ENCODE measurements at places on chromosomes 7 and 10. TPM values are rescaled to one million over a fixed set of nuclear protein-coding genes. Genes with fewer than 3 reads are reported as not detected.
A peak's percentile ranks its signal among the peaks of the same experiment; 100 is the strongest.

DNA sequence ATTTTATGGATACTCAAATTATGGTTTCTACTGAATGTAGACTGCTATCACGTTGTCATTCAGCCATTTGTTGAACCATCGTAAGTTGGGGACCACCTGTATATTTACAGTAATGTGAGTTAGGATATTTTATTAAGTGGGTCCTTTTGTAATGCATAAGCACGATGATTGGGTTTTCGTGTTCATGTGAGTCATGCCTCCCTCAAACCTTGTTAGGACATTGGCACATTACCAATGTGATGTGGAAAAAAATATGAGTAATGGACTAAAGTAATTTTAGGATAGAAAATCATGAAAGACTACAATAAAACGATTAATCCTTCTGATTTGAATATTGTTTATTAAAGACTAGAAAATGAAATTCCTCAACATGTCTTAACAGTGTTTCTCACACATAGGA, 8.7 kb downstream of the SMC3 start:
- no peak for DNase-seq

GRCh38 chr10:113018034-113018433, 68.0 kb downstream of the TCF7L2 start:
- no peak for DNase-seq

DNA sequence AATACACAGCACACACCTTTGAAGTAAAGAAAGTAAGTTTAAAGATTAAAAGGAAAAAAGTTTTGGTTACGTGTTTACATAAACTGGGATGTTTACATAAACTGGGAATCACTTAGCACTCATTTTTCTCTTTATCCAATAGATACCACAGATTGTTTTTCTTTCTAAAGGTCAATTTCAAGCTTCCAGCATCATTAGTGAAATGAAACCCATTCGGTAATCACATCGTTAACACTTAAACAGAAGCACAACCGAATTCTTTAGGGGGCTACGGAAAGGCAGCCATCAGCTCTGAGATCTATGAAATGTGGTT, 1.1 kb downstream of the ODAD2 start:
- DNase-seq, result no peak

- DNase-seq, result no peak
Measured at GRCh38 chr10:69583106-69583505, 9.9 kb upstream of the NEUROG3 start.

- DNase-seq, result no peak
Measured at GRCh38 chr7:132705146-132705545, 128.9 kb upstream of the PLXNA4 start.

DNA sequence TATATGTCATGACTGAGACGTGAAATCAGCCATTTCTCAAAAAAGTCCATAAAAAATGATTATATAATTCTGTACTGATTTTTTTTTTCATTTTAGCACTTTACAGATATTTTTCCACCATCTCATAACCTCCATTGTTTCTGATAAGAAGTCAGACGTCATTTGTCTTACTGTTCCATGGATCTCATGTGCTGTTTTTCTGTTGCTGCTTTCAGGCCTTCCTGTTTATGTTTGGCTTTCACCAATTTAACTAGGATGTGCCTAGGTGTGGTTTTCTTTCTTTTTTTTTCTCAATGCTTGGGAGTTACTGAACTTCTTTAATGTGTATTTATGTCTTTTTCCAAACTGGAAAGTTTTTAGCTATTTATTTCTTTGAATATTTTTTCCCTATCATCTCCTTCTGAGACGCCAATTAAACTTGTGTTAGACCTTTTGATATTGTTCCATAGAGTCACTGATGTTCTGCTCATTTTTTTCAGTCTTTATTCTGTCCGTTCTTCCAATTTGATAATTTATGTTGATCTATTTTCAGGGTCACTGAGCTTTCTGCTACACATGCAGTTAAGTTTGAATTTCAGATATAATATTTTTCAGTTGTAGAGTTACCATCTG, 43.3 kb downstream of the TAF3 start:
- DNase-seq, result no peak

DNA sequence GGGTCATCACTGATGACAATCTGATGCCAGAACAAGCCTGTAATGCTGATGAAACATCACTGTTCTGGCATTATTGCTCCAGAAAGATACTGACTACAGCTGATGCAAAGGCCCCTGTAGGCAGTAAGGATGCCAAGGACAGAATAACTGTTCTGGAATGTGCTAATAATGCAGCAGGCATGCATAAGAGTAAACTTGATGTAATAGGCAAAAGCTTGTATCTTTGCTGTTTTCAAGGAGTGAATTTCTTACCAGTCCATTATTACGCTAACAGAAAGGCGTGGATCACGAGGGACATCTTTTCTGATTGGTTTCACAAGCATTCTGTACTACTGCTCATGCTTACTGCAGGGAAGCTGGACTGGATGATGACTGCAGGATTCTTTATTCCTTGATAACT, 18.7 kb downstream of the LCOR start:
- no peak for DNase-seq

GRCh38 chr10:79184145-79184625, 115.4 kb downstream of the ZMIZ1 start:
- DNase-seq, result peak; percentile 95

The AUTS2 gene
- total RNA-seq, result 4.7 TPM

The STEAP4 gene
- 0.02 TPM for total RNA-seq

The ZNF438 gene
- 1.3 TPM for total RNA-seq
